ENCODE measurements at places on chromosomes 16 and 17. TPM values are rescaled to one million over a fixed set of nuclear protein-coding genes. Genes with fewer than 3 reads are reported as not detected.

Gene TMEM114
- total RNA-seq, result not detected

GRCh38 chr17:13076905-13077304 is 59.1 kb upstream of the ELAC2 start:
- DNase-seq, result no peak

Gene MAPT
- total RNA-seq, result 0.51 TPM

- no peak for DNase-seq
Measured at GRCh38 chr16:15749371-15749770, 99.3 kb downstream of the NDE1 start.

Gene RCVRN
- total RNA-seq, result not detected

Measured in endothelial cell of umbilical vein (primary cell).